Type B pancreatic cell (in vitro differentiated cells): ENCODE measurements at places on chromosomes 13 and 19.
A peak's percentile ranks its signal among the peaks of the same experiment; 100 is the strongest.

- H3K27me3 ChIP-seq: peaks cover 3% of the 10 kb centered on the region
- H3K27ac ChIP-seq: peak overlapping the region; percentile 97
- H3K4me3 ChIP-seq: peak overlapping the region; percentile 79
- H3K36me3 ChIP-seq: peaks cover 6% of the 10 kb centered on the region
- no peak for DNase-seq
- H3K4me1 ChIP-seq: peaks cover 7% of the 10 kb centered on the region
Measured at GRCh38 chr19:49468746-49469447, 5.1 kb upstream of the FLT3LG start.

- no peak for DNase-seq
- no peak overlapping the region for H3K27ac ChIP-seq
- H3K36me3 ChIP-seq: no peaks in the 10 kb centered on the region
- H3K27me3 ChIP-seq: peaks cover 81% of the 10 kb centered on the region
- H3K4me1 ChIP-seq: peaks cover 9% of the 10 kb centered on the region
Measured at GRCh38 chr19:41998246-41999020, 4.4 kb upstream of the ATP1A3 start.

DNA sequence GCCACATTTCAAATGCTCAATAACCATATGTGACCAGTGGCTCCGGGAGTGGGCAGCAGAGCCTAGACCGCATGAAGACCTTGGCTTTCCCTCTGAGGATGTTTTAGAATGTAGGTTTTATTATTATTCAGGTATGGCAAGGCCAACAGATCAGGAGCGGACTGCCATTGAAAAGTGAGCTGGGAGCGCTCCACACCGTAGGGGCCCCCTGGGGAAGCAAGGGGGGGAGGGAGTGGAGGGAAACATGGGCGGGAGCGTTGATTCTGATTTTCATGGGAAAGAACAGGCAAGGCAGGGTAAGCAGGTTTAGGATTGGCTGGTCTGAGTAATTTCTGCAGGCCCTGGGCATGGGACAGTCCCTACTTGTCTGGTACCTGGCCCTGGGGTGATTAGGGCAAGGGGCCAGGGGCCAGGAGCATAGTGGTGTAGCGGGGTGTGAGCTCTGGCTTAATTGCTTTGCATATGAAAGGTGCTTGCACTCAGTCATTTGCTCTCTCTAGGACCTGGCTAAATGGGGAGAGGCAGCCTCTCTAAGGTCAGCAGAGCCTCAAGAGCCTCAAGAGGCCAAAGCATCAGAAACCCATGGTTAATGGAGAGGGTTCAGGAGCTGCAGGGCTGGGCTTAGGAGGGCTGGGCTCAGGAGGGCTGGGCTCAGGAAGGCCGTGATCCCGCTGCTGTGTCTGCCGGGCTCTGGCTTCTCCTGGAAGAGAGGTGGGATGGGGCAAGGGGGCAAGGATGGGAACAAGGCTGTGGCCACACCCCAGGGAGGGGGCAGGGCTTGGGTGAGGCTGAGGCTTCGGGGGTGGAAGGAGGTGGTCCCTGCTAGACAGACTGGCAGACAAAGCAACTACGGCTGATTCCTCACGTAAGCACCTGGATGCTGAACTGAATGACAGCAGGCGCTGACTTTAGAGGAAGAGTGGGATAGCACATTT lies 82.0 kb upstream of the WASF3 start:
- peak overlapping the region; percentile 70 for H3K4me3 ChIP-seq
- DNase-seq: no peak
- H3K27ac ChIP-seq: peak overlapping the region; percentile 65

GRCh38 chr19:10852098-10852800 lies 4.0 kb downstream of the C19orf38 start:
- no peak overlapping the region for H3K27ac ChIP-seq
- H3K27me3 ChIP-seq: no peaks in the 10 kb centered on the region
- no peak overlapping the region for H3K4me3 ChIP-seq
- H3K4me1 ChIP-seq: peaks cover 3% of the 10 kb centered on the region

- H3K36me3 ChIP-seq: no peaks in the 10 kb centered on the region
- DNase-seq: no peak
- H3K4me3 ChIP-seq: no peak overlapping the region
- H3K27me3 ChIP-seq: no peaks in the 10 kb centered on the region
Measured at GRCh38 chr13:76216729-76217128, 580.6 kb downstream of the LMO7 start.

DNA sequence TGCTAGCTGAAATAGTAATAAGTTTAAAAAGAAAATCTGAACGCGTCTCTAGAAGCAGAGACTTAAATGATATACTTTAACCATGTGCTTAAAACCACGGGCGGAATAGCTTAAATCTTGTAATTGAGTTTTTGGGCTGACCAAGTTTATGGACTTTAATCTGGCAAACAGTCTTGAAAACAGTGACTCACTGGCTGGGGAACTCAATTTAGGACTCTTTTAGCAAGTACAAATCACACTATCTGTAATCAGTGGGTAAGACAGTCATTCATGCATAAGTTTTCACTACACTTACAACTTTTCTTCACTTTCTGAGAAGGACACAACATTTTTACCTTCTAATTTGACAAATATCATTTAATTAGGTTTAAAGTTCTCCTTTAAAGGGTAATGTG lies 26.8 kb downstream of the ZNF627 start:
- H3K27me3 ChIP-seq: peaks cover 37% of the 10 kb centered on the region
- H3K4me1 ChIP-seq: peaks cover 14% of the 10 kb centered on the region
- peak overlapping the region; percentile 24 for H3K4me3 ChIP-seq
- DNase-seq: no peak

GRCh38 chr13:40671956-40672764 lies 5.7 kb upstream of the FOXO1 start:
- no peak overlapping the region for H3K27ac ChIP-seq
- peaks cover 10% of the 10 kb centered on the region for H3K27me3 ChIP-seq
- H3K36me3 ChIP-seq: no peaks in the 10 kb centered on the region
- H3K4me3 ChIP-seq: no peak overlapping the region

- H3K27ac ChIP-seq: no peak overlapping the region
- no peak for DNase-seq
- H3K4me1 ChIP-seq: no peaks in the 10 kb centered on the region
- no peak overlapping the region for H3K4me3 ChIP-seq
Measured at GRCh38 chr13:46113596-46113995, 8.8 kb upstream of the CPB2 start.

DNA sequence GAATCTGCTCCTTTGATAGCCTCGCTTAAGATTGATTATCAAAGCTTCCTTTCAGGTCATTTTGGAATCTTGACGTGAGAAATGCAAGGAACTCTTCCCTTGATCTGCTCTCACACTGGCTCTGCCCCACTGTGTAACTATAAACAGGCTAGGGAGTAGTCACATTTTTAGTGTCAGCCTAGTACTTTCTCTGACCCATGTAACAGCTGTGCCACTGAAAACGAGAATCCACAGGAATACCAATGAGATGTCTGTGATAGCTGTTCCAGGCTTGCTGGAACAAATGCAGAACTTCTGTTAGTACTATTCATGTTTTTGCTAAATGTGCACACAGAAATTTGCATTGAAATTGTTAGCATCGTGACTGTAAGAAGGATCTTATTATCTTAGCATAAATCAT lies 221.3 kb downstream of the MYO16 start:
- H3K27ac ChIP-seq: no peak overlapping the region
- H3K27me3 ChIP-seq: peaks cover 3% of the 10 kb centered on the region
- H3K36me3 ChIP-seq: no peaks in the 10 kb centered on the region
- no peaks in the 10 kb centered on the region for H3K4me1 ChIP-seq

GRCh38 chr13:48808683-48809082 lies 155.0 kb downstream of the CYSLTR2 start:
- DNase-seq: no peak
- H3K36me3 ChIP-seq: no peaks in the 10 kb centered on the region
- no peaks in the 10 kb centered on the region for H3K4me1 ChIP-seq
- no peak overlapping the region for H3K4me3 ChIP-seq

DNA sequence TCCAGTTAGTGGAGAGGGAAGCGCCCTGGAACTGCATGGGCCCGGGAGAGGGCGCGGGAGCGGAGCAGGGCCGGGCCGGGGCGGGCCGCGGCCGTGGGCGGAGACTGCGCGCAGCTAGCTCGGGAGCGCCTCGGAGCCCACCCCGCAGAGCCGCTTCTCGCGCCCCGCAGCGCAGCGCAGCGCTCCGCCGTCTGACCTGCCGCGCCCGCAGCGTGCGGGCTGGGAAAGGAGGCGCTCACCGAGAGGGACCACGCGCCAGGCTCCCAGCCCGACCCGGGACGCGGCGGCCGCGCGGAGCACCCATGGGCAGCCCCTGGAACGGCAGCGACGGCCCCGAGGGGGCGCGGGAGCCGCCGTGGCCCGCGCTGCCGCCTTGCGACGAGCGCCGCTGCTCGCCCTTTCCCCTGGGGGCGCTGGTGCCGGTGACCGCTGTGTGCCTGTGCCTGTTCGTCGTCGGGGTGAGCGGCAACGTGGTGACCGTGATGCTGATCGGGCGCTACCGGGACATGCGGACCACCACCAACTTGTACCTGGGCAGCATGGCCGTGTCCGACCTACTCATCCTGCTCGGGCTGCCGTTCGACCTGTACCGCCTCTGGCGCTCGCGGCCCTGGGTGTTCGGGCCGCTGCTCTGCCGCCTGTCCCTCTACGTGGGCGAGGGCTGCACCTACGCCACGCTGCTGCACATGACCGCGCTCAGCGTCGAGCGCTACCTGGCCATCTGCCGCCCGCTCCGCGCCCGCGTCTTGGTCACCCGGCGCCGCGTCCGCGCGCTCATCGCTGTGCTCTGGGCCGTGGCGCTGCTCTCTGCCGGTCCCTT lies at the start of gene MLNR:
Gene MLNR (plus strand): TSS at position 303 of the 820 bp plus-strand sequence. CDS start 0 bp downstream, at position 303.
- H3K27ac ChIP-seq: no peak within 1 kb of the TSS
- DNase-seq: no peak
- H3K36me3 ChIP-seq: no peaks in the 10 kb centered on the region
- H3K4me1 ChIP-seq: peaks cover 4% of the 10 kb centered on the region

GRCh38 chr19:58550362-58551122 lies 4.4 kb downstream of the CHMP2A start:
- no peak for DNase-seq
- H3K4me3 ChIP-seq: no peak overlapping the region
- H3K36me3 ChIP-seq: peaks cover 34% of the 10 kb centered on the region
- H3K27ac ChIP-seq: peak overlapping the region; percentile 13

DNA sequence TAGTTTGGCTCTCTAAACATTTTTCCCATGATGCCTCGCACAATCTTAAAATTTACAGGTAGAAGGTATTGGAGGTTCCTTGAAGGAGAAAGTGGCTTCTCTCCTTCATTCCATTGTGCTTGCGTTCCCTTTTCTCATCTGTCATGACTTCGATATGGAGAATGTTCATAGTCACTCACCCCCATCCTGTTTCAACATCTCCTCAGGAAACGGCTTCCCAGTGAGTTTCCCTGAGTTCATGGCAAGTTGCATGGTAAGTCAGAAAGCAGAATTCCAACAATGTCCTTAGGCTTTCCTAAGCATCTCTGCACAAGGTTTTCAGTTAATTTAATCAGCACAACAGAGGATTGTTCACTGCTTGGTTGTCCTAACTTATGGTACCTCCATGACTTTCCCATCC lies 581.8 kb upstream of the SLITRK5 start:
- H3K27ac ChIP-seq: no peak overlapping the region
- H3K4me1 ChIP-seq: peaks cover under 1% of the 10 kb centered on the region
- no peak overlapping the region for H3K4me3 ChIP-seq
- H3K36me3 ChIP-seq: no peaks in the 10 kb centered on the region

GRCh38 chr19:15758379-15758778 lies 20.6 kb downstream of the OR10H3 start:
- H3K4me3 ChIP-seq: no peak overlapping the region
- DNase-seq: no peak
- H3K4me1 ChIP-seq: no peaks in the 10 kb centered on the region
- no peak overlapping the region for H3K27ac ChIP-seq

- no peaks in the 10 kb centered on the region for H3K4me1 ChIP-seq
- no peak for DNase-seq
- H3K4me3 ChIP-seq: no peak overlapping the region
- no peak overlapping the region for H3K27ac ChIP-seq
- H3K27me3 ChIP-seq: no peaks in the 10 kb centered on the region
- peaks cover 8% of the 10 kb centered on the region for H3K36me3 ChIP-seq
Measured at GRCh38 chr19:5012688-5013457, 44.0 kb downstream of the KDM4B start.

- H3K36me3 ChIP-seq: no peaks in the 10 kb centered on the region
- peaks cover 50% of the 10 kb centered on the region for H3K4me1 ChIP-seq
- H3K27me3 ChIP-seq: no peaks in the 10 kb centered on the region
- no peak for DNase-seq
- H3K4me3 ChIP-seq: no peak overlapping the region
Measured at GRCh38 chr19:56114051-56114777, 6.9 kb downstream of the ZNF787 start.

DNA sequence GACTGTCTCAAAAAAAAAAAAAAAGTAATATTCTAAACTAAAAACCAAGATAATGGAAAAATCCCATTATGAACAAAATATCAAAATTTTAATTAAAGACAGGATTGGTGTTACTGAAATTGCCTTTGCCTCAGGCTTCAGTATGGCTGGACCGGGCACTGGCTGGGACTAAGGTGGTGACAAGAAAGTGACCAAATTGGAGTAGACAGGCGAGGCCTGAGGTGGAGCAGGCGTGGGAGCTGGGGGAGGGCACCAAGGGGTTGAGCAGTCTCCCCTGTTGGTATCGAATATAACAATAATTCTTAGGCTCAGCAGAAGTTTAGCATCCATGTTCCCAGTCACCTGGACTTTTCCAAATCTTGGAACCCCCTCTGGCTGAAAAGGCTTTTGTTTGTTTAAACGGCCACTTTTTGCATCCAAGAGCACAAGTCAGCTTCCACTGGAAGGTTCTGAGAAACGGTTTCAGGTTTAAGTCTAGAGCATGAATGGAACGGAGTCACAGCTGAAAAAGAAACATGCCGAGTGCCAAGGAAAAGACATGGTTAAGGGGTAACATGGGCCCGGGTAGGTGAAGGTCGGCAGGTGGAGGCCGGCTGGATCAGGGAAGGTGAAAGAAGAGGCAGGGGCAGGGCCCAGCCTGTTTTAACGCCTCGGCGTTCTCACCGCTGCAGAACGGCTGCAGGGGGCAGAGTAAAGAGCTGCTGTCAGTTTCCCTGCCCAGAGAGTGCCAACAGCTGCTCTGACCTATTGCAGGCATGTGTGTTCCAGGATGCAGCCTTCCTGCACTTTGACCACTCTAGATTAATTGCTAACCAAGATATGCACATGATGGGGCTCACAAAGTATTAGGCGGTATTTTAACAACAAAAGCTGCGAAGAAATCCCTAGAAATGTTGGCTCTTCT lies 104.4 kb downstream of the TM9SF2 start:
- H3K4me1 ChIP-seq: peaks cover 12% of the 10 kb centered on the region
- peaks cover 4% of the 10 kb centered on the region for H3K36me3 ChIP-seq
- no peak for DNase-seq
- H3K4me3 ChIP-seq: peak overlapping the region; percentile 90

- no peaks in the 10 kb centered on the region for H3K36me3 ChIP-seq
- no peaks in the 10 kb centered on the region for H3K27me3 ChIP-seq
- DNase-seq: no peak
- H3K27ac ChIP-seq: no peak overlapping the region
Measured at GRCh38 chr13:32310134-32310706, 4.9 kb downstream of the ZAR1L start.

DNA sequence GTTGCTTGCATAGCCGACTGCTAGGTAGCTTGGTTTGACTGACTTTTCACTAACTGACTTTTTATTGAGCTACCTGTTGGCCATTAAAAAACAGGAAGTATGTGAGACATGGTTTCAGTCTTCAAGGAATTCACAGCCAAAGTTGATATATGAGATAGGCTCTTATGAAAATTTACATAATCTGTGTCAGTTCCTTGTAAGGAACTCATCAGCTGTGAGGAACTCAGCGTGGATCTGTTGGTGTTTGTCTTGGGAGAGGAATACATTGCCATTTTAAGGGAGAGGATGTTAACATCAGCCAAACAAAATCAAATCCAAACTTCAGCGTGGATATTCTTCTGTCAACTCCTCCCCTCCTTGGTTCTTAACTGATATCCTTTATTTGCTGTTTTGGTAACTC lies 2.0 kb downstream of the RNF113B start:
- H3K4me3 ChIP-seq: no peak overlapping the region
- DNase-seq: no peak
